ENCODE measurements at places on chromosomes 3 and 15.
A peak's percentile ranks its signal among the peaks of the same experiment; 100 is the strongest.

DNA sequence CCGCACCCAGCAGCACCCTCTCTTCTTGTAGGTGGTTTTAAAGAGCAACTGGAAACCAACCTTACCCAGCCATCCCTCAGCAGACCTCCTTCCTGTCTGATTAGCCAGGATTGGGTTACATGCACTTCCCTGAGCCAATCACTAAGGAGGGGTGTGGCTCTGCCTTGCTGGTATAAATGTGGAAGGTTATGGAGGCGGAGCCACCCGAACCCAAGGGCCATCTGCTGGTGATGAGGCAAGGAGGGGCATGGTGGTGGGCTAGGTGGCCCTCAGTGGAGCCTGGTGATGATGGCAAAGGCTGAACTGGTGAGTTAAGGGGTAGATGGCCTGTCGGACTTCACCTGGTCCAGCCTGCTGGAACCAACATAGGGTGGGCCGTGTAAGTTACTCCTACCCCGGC lies 39.8 kb downstream of the CCDC33 start:
- no peak for DNase-seq

GRCh38 chr3:109640146-109640652 lies 302.9 kb upstream of the DPPA4 start:
- no peak for DNase-seq

DNA sequence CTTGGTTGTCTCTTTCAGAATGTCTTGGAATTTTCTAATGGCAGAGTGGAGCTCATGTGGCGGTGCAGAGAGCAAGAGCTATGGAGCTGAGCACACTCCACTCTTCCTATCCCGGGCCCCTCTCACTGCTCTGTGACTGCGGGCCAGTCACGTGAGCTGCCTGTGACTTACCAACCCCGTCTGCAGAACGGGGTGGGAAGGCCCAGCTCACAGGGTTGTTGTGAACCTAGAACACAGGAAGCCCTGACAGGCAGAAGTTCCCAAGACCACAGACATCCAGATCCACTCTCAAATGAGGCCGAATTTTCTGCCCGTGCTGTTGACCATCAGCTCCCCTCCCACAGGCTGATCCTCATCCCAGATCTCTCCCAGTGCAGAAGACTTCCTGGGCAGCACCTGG lies 35.5 kb upstream of the PLXNA1 start:
- DNase-seq = no peak

GRCh38 chr15:38072348-38073177 lies 138.1 kb downstream of the TMCO5A start:
- peak; percentile 61 for DNase-seq

- DNase-seq = no peak
These were observed 3.1 kb upstream of the ABHD6 start for GRCh38 chr3:58234516-58234931.

GRCh38 chr15:40593165-40593564 lies 884 bp upstream of the KNL1 start:
- DNase-seq = no peak

DNA sequence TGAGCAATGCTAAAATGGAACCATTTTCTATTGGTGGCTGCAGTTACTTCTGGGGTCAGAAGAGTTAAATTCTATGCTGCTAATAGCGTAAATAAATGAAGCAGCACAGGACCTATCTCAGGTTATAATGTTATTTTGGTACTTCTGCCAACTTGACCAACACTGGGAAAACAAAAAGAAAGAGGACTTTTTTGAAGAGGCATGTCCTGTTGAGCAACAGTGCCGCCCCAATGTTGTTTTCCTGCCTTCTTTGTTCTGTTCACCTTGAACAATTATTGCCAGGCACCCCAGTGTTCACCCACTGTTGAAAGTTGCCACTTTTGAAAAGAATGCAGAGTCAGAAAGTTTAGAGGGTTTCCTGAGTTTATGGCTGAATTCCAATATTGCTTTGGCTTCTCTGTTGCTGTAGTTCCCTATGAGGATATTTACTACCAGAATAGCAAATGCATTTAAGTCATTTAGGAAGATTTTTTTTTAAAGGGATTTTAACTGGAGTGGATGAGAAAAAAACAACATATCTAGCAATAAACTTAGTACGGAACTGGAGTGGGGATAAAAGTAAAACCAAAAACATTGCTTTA lies 679.0 kb upstream of the DPPA4 start:
- DNase-seq = no peak

DNA sequence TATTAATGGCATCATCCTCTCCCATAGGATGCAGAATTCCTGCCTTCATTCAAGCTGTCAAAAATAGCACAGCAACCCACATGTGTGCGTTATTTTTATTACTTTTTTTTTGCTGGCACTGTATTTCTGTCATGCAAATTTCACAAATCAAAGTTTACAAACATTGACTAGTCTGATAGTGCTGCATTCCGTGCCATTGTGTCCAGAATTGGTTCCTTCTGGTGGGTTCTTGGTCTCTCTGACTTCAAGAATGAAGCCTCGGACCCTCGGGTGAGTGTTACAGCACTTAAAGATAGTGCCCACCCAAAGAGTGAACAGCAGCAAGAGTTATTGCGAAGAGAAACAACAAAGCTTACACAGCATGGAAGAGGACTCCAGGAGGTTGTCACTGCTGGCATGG lies 490.2 kb downstream of the GABRG3 start:
- no peak for DNase-seq

- DNase-seq = no peak
These were observed 268.1 kb downstream of the PLOD2 start for GRCh38 chr3:145892869-145893268.

DNA sequence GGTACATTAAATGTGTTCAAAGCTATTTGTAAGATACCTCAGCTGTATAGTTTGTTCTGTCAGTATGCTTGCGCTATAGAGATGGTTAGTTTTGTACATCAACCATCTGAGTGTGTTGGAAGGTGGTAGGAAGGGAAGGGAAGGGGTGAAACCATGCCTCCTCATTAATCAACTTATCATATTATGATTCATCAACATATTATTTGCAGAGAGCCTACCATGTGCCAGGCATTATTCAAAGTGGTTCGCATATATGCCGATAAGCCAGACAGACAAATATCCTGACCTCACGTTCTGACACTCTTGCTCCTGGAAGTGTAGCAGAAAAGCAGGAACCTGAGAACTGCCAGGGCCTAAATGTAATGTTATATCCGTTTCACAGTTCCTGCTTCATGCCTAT lies 248.1 kb upstream of the NR2E3 start:
- no peak for DNase-seq

- no peak for DNase-seq
These were observed 15.3 kb upstream of the NRROS start for GRCh38 chr3:196624067-196624790.

GRCh38 chr3:161946443-161946960 lies 449.9 kb downstream of the OTOL1 start:
- DNase-seq = no peak

- peak; percentile 87 for DNase-seq
These were observed 296.6 kb downstream of the SUCLG2 start for GRCh38 chr3:67357610-67358458.

DNA sequence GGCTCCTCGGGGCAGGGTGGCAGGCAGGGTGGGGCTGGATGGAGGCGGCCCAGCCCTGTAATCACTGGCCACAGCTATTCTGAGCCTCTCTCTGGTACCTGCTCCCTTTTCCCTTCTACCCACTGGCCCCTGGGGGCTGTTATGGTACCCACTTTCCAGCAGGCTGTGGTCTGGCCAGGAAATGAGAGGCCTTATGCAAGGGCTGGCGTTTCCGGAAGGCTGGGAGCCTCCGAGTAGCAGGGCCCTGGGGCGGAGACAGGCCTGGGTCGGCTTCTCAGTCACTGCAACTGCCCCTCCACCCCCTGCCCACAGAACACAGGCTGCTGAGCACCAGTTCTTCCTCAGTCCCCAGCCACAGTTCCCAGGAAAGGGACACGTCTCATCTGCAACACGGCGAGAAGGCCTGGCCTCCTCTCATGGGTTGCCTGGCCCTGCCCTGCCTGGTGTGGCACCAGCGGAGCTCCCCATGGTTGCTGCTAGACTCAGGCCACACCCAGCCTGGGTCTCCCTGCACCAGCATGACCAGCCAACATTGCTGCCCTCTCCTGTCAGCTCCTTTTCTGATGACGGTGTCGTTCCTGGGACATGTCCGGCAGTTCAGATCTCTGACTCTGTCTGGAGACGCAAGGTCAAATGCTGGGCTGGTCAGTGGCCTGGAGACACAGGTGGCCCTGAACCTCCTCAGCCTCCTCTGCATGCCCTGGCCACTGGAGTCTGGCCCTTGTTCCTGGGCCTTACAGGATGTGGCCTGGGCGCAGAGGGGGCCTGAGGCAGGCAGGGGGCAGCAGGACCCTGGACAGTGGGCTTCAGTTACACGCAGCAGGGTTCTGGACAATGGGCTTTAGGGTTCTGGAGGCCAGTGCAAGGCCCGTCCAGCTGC lies 6.5 kb downstream of the CHST13 start:
- no peak for DNase-seq
